ENCODE measurements at places on chromosomes 6 and 20.

GRCh38 chr20:23587631-23588030 is 18.1 kb downstream of the CST9 start:
- no peak for DNase-seq

DNA sequence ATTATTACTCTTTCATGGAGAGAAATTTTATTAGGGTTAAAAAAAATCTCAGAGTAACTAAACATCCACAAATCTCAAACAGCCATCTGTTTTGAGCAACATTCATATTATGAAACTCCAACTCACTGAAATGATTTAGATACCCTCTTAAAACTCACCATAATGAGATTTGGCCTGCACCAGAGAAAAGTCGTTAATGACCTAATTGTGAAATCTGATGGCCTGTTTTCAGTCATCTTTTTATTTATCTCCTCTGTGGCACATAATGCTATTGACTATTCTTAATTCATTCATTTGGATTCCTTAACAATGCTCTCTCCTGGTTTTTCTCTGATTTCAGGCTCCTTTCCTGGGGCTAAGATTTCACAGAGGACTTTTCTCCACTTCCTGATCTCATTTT is 192.7 kb downstream of the RNF144B start:
- DNase-seq, result no peak

DNA sequence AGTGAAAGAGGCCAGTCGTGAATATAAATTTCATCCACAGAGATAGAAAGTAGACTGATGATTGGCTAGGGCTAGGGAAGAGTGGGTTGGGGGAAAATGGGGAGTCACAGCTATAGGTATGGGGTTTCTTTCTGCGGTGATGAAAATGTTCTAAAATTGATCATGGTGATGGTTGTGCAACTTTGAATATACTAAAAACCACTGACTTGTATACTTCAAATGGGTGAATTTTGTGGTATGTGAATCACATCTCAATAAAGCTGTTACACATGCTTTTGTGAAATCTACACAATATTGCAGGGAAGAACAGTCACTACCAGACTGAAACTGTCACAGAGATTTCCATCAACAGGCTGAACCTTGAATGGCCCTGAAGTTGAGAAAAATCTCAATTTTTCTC is 61.5 kb downstream of the LYRM4 start:
- no peak for DNase-seq

DNA sequence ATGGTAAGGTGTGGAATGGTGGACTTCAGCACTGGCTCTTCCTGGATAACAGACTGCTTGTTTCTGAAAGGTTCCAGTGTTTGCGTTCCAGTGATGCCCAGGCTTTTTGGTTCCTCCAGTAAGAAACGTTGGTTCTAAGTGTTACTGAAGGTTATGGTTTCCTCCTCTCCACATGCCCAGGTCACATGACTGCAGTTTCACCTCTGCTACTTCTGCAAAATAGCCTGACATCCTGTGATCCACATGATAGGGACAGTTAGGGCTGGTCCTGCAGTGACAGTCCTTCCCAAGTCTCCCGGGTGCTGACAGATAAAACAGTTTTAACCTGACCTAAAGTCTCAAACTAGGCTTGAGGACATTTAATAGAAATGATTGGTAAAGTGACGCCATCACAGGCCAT is 132.2 kb upstream of the CST7 start:
- no peak for DNase-seq

- DNase-seq, result peak; percentile 74
Observed at GRCh38 chr20:43537921-43538877, 20.6 kb upstream of the SGK2 start.

- DNase-seq, result no peak
Observed at GRCh38 chr20:63690898-63691710, 5.3 kb upstream of the TNFRSF6B start.

- no peak for DNase-seq
Observed at GRCh38 chr6:157990321-157991066, 8.8 kb downstream of the SYNJ2 start.

GRCh38 chr20:10924644-10925201 is 250.9 kb upstream of the JAG1 start:
- DNase-seq, result no peak

GRCh38 chr6:138272533-138273315 is 54.4 kb upstream of the PBOV1 start:
- DNase-seq, result no peak

- DNase-seq, result no peak
Observed at GRCh38 chr20:4820806-4821518, 99.3 kb downstream of the PRND start.

- no peak for DNase-seq
Observed at GRCh38 chr6:142784344-142784743, 160.6 kb downstream of the HIVEP2 start.

DNA sequence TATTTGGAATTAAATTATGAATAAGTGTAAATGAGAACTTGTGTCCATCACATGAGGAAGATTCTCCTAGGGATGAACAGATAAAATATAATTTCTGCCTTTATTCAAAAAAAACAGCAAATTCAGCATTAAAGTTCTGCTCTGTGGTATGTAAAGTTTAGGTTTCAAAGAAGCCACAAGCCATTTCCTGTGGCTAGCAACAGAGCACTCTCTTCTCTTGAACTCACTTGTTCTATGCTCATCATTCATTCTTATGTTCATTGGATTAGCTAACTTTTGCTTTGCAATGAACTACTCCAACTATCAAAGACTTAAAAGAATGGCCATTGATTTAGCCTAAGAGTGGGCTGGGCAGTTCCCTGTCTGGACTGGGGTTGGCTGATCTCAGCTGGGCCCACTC is 20.8 kb upstream of the SNRPB2 start:
- no peak for DNase-seq

GRCh38 chr6:82686719-82687118 is 323.1 kb downstream of the TPBG start:
- DNase-seq, result no peak

- no peak for DNase-seq
Observed at GRCh38 chr6:101286146-101286545, 107.4 kb upstream of the GRIK2 start.

- no peak for DNase-seq
Observed at GRCh38 chr6:129186988-129187387, 304.1 kb downstream of the LAMA2 start.

DNA sequence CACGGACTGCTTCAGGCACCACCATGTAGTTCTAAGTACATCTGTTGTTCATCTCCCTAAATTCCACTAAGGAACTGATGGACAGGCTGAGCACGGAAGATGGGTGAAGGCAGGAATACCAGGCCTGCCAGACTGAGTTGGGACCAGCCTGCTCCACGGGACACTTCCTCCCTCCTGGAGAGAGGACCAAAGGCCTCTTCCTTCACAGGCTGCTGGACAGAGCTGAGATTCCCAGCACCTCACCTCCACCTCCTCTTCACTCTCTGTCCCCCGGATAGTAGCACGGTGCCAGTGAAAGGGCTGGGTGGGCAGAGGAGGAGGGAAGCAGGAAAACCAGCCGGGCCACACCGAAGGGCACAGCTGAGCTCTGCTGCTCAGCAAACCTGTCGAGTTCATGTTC is 22.9 kb upstream of the TCFL5 start:
- DNase-seq, result no peak

- no peak for DNase-seq
Observed at GRCh38 chr20:39853636-39854035, 835.4 kb downstream of the MAFB start.

GRCh38 chr20:36408219-36408618 is 102.1 kb downstream of the DLGAP4 start:
- no peak for DNase-seq

DNA sequence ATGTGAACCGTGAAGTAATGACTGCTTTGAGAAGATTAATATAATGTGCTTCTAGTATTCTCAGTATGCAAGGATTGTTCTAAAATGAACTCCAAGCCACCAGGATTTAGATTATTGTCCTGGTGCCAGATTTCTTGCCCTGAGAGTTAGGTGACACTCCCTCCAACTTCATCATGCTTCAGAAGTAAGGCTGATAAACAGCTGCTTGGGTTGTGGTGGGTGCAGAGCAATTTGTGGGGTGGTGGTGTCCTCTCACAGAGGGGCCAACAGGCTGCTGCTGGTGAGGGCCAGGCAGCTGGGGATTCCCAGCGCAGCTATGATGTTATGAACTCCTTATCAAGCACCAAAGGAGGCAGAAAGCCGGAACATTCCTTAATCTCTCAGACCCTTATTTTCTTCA is 114.6 kb downstream of the MCHR2 start:
- DNase-seq, result no peak

DNA sequence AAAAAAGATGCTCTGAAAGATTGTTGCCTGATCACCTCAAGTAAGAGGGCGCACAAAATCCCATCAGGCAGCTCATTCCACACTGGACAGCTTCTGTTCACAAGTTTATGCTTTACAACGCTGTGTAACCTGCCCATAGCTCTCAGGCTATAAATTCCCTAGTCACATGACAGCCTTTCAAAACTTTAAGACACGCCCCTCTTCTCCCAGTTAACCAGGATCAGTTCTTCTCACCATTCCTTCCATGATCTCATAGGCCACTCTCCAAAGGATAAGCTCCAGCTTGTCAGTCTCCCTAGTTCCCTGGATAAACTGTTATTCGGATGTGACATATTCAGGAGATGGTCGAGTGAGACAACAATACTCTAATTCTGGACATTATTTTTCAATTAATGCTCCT is 15.0 kb downstream of the ADNP start:
- DNase-seq, result no peak

DNA sequence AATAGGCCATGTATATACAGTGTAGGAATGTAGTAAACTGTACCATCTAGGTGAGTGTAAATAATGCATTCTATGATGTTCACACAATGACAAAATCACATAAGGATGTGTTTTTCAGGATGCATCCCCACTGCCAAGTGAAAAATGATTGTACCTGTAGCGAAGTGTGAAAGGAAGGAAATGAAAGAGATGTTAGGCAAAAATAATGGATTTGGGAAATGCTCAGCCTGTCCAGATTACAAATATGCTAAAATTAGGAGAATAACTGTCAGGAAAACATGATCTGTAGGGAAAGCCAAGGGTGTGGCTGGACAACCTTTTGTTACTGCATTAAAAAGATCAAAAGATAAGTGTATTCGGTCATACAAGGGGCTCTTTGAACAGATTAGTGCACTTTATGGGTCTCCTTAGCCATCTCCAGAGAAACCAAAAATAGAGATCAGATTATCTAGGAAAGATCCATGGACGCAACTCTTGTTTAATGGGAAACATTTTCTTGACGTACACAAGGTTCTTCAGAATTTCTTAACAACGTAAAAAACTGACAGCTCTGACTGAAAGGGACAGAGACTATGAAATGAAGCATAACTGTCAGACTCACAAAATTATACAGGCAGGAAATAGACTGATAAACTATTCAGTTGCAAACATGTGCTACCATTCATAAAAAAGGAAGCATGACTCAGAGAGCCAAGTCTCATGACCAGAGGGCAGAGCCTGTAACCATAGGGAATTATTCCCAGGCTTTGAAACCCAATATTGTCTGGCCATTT is 253.6 kb upstream of the RAB32 start:
- DNase-seq, result no peak

- no peak for DNase-seq
Observed at GRCh38 chr20:59583428-59584277, 20.7 kb upstream of the PHACTR3 start.

DNA sequence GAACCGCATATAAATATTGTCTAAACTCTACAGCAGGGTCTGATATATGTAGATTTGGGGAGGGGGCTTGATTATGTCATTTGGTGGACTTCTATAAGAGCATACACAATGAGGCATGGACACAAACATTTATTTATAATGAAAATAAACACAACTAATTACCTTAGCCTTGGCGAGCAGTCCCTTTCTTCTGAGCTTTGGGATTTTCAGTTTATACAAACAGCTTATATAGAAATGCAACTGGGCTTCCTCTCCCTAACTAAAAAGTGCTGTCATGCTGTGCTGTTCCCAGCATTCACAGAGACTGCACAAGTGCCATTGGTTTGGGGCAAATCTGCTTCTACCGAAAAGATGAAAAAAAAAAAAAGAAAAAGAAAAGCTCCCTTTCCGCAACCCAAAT is 69.9 kb downstream of the AKAP12 start:
- no peak for DNase-seq

DNA sequence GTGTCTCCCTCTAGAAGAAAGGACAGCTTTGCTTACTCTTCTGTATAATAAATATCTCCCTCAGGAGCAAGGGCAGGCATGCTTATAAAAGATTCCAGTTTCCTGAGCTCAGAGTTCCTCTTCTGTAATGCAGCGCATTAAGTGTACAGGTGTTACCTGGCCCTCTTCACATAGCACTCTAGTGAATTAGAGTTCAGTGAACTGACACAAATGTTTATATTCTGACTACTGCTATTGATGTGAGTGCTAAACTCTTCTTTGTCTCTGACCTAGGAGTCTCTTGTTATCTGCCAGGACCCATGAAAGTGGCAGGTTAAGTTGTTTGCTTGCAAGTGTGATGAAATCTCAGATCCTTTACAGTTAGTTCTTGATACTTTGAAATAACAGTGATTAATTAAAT is 33.5 kb downstream of the CYB5R4 start:
- no peak for DNase-seq

- DNase-seq, result no peak
Observed at GRCh38 chr6:117143647-117144046, 121.7 kb upstream of the VGLL2 start.

- peak; percentile 80 for DNase-seq
Observed at GRCh38 chr6:111087871-111088667, 766 bp downstream of the SLC16A10 start.

Measured in activated CD8-positive, alpha-beta memory T cell treated with anti-CD3 and anti-CD28 coated beads, Interleukin-2, amount 50 U/mL, for 48 hours (primary cell).